ENCODE measurements at places on chromosomes 13 and 19.

DNA sequence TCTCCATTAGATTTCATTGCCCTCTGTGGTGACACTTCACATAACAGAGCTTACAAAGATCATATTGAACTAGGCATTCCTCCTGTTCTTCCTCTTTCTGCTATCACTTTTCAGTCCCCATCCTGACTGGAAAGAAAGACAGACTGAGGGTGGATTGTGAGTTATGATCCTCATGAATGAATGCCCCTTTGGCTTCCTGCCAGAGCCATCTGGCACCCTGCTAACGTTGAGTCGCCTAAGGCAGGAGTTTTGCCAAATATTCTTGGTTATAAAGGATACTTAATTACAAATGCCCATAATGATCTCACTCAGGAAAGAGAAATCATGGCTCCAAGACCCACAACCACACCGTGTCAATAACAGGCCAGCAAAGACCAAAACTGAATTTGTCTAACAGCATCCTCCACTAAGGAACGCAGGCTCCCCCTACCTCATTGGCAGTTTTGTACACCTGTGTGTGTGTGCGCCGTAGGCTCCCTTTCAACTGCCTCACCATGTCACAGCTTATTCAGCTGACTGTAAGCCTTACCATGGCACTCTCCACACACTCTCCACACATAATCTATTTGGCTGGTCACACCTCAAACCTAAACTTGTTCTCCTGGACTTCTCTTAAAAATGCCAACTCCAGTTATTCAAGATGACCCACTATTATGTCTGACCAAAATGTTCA is 15.5 kb downstream of the ZNF211 start:
- DNase-seq = no peak

GRCh38 chr13:87851410-87851809 is 180.2 kb downstream of the SLITRK5 start:
- no peak for DNase-seq

- no peak for DNase-seq
Observed at GRCh38 chr13:44024846-44025195, 145.1 kb downstream of the LACC1 start.

- DNase-seq = no peak
Observed at GRCh38 chr19:14058182-14059092, 3.4 kb downstream of the PALM3 start.

DNA sequence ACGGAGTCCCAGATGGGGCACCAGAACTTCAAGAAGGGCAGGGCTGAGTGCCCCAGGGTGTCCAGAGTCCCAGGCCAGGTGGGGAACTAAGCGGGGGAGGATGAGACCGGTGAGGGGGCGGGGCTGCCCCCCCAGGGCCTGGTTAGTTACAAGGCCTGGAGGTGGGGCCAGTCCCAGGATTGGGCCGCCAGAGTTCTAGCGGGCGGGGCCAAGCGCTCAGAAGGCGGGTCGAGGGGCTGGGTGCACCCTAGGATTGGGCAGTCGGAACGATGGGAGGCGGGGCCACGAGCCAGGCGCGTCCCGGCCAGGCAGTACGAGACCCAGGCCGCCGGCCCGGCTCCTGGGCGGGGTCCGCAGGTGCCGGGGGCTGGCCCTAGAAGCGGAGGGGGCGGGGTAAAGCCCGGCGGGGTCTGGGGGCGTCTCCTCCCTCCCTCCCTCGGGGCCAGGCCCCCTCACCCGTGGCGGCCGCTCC is 571 bp downstream of the ZNF653 start:
- DNase-seq = peak; percentile 97

GRCh38 chr13:33446821-33447725 is 161.5 kb upstream of the STARD13 start:
- no peak for DNase-seq

DNA sequence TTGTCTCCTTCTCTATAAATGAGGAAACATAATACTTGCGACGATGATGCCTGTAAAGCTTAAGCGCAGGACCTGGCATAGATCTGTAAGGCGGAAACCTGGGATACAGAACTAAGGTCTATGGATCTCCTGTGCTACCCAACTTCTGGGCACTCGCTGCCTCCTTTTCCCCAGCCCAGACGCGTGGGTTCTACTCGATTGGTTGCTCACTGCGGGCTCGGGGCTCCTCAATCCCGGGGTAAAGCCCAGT is 615 bp upstream of the PSMC4 start:
- DNase-seq = no peak

DNA sequence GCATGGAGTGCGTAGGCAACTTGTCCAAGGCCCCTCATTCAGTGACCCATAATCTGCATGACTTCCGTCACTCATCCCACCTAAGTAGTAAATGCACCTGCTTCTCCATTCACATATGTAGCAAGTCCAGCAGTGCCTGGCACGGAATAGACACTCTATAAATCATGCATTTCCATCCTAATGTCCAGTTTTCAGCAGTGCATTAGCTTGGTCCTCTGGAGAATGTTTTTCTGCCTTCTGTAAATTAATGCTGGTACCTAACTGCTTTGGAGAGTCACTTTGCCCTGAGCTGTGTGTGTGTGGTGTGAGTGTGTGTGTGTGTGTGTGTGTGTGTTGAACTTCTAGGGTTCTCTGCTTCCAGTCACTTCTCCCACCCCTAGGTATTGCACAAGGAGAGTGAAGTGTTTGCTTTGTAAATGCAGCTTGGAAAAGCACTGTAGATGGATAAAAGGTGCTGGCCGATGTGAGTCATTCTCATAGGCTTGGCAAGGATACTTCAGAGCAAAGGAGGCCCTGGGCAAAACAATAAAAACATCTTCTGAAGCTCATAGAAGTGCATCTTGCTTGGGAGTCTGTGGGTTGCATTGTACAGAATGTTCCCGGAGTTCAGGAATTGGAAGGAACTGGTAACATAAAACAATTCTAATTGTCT is 181.8 kb downstream of the KATNAL1 start:
- no peak for DNase-seq

Data from pancreas (tissue), 10 donors.